ENCODE measurements at places on chromosomes 5 and 9. TPM values are rescaled to one million over a fixed set of nuclear protein-coding genes. Genes with fewer than 3 reads are reported as not detected.

DNA sequence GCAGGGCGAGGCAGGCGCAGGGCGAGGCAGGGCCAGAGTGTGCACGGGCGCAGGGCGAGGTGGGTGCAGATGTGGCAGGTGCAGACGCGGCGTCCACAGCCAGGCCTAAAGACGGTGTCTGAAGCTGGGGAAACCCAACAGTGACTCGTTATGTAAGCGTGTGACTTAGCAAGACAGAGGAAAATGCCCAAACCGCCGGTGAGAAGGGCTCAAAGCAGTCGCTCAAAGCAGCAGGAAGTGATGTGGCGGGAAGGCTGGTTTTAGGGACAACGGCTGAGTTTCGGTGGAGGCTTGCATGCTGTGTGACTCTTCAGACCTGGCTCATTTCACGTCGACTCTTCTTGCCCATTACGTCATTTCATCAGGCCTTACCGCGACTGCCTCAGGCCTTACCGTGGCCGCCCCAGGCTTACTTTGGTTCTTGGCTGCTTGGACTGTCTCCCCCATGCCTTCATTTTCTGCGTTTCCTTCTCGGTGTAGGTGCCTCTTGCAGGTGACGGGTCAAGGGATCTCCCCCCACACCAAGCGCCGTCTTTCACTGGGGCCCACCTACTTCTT, 50.5 kb upstream of the EXOC3 start:
- peak; percentile 87 for DNase-seq
- H3K36me3 ChIP-seq: no peaks in the 10 kb centered on the region
- H3K4me3 ChIP-seq: peak overlapping the region; percentile 76

GRCh38 chr9:127104581-127105311, 17.7 kb downstream of the ANGPTL2 start:
- H3K36me3 ChIP-seq: no peaks in the 10 kb centered on the region
- DNase-seq: no peak
- H3K27me3 ChIP-seq: no peaks in the 10 kb centered on the region

The PLAC8L1 gene
- 2.5 TPM for total RNA-seq

DNA sequence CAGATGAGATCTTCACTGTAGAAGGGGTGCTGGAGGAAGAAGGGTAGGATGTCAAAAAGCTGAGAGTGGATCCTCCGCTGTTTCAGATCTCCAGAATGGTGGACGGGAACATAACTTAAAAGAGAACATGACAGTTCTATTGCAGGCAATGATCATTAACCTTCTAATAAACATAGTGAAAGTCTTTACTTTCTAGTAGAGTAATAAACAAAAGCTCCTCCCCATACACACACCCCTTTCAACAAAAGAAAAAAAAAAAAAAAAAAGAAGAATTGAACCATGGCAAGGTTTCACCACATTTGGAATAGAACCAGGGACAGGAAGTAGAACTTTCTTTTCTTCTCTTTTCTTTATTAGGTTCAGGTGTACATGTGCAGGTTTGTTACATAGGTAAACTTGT, 768.1 kb upstream of the RIOK2 start:
- H3K4me1 ChIP-seq: no peaks in the 10 kb centered on the region
- no peak overlapping the region for H3K4me3 ChIP-seq
- no peak for DNase-seq
- no peak overlapping the region for H3K27ac ChIP-seq

DNA sequence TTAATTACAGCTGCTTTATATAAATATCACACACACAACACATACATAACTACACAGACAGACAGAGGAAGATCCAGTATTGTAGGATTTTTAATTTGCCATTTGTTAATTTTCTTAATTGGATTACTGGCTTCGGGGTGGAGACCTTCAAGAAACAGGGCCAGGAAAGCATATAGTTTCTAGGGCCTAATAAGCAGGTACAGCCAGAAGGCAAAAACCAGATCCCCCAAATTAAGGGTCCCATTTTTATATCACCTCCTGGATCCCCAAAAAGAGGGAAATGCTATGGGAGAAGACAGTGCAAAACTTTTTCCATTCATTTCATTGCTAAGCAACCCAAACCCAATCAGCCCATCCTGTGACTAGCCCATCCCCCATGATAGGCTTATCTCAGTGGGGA, 373.3 kb upstream of the FAM174A start:
- DNase-seq: no peak
- H3K36me3 ChIP-seq: no peaks in the 10 kb centered on the region
- H3K4me3 ChIP-seq: no peak overlapping the region
- no peaks in the 10 kb centered on the region for H3K27me3 ChIP-seq
- H3K27ac ChIP-seq: no peak overlapping the region
